DMS79 (cell line): ENCODE measurements at places on chromosomes 1 and 21.
A peak's percentile ranks its signal among the peaks of the same experiment; 100 is the strongest.

DNA sequence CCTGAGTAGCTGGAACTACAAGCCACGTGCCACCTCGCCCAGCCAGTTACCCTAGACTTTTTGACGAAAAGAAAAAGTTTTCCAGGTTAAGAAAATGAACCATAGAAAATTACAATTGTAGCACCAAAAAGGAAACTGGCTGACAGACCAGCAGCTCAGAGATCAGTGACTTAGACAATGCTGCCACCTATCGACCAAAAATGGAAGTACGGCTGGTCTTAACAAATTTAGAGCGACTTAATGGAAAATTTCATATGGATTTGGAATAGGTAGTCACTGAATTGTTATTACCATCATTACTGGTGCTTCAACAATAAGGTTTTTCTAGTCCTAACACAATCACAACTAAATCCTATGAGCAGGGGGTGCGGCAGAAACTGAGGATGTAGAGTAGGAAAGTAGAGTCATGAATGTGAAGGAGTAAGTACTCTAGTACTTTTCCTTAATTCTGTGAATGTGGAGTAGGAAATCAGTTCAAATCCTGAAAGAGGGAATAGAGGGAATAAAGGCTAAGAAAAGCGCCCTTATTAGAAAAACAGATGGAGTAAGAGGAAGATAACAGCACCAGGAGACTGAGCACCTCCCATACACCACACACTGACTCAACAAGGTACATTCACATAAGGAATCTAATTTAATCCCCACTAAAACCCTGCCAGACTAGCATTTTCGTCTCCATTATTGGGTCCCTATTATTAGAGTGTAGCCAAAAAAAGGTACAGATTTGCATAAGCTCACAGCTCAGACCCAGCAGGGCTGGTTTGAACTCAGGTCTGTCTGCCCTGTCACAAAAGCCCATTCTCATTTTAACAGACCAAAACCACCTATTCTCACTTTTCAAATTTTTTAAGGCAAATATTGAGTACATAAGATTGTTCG is 37.9 kb upstream of the MGST3 start:
- DNase-seq, result peak; percentile 12

- no peak for DNase-seq
These were observed 82.8 kb upstream of the CD34 start for GRCh38 chr1:207993477-207994445.

DNA sequence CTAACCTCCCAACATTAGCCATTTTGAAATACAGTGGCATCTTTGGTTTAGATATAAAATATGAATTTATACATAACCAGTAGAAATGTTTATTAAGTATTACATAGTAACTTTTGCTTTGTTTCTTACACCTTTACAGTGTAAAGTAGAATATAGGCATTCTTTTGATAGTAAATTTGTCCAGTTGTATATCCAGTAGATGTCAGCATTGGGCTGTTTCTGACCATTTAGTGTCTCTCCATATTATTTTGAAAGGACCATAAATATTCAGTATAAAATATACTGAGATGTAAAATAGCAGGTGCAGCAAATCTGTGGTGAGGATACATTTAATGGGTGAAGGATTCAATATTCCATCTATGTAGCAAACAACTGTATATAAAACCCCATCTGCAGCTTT is 115.8 kb upstream of the ZRANB2 start:
- no peak for DNase-seq

DNA sequence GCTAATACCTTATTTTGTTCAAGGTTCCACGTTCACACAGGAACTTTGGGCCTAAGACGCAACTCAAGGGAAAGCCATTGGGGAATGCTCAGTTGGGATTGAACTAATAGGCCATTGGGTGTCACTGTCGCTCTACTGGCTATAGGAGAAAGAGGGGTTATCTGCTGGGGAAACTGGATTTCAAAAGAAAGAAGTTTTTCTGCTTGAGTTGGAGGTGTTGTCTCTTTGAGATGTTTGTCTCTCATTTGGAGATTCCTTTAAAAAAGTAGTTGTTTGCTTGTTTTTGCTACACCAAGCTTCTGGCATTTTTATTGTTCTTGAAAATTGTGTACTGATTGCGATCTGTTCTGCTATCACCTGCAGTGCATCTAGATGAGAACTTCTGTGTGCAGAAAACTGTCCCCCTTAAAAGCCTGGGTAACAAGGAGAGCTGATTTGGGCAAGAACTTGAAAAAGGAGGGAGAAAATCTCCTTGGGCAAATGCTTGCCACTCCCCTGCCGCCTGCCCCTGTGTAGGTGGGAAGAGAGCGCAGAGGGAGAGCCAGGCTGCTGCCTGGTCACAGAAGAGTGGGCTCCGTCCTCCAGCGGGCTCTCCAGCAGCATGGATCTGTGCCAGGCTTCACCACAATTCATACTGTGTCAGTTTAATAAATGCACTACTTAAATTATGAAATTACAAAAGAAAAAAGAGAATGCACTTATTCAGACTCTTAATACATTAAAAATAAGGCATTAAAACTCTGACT is 39.9 kb downstream of the PEX14 start:
- peak; percentile 69 for DNase-seq

DNA sequence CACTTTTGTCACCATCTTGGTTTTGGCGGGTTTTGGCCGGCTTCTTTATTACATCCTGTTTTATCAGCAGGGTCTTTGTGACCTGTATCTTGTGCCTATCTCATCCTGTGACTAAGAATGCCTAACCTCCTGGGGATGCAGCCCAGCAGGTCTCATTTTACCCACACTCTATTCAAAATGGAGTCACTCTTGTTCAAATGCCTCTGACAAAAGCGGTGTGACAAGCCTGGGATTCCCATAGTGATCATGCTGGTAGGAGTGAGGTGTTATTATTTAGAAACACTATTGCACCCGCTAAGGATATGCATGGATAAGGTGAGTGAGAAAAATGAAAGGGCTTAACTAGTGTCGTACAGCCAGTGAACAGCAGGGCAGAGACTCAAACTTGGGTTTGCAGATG is 111.7 kb upstream of the COA6 start:
- DNase-seq, result no peak

GRCh38 chr1:239428120-239428710 is 41.8 kb downstream of the CHRM3 start:
- DNase-seq, result no peak

- peak; percentile 19 for DNase-seq
These were observed 8.2 kb upstream of the CAP1 start for GRCh38 chr1:40032240-40032891.

DNA sequence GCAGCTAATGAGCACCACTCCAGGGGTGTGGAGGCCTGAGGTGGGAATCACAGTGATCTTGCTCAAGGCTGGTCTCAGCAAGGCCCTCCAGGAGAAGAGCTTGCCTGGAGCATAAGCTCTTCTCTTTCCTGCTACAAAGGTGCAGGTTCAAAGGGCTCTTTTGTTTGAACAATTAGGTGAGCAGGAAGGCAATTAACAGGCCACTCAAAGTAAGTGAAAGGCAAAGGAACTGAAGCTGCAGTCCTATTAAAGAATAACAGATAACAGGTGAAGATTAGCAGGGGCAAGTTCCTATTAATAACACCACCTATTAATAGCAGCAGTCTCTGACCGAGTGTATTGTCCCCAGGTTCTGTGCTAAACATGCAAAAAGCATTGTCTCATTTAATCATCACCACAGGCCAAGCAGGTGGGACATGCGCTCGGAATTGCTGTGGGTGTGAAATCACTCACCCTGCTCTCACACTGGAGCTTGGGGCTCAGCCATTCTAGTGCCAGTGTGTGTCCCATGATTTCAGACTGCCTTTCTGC is 113.8 kb downstream of the RHOU start:
- DNase-seq, result no peak

- DNase-seq, result no peak
These were observed 2.3 kb downstream of the TNNT2 start for GRCh38 chr1:201375169-201375568.

GRCh38 chr21:35585155-35585554 is 475.2 kb downstream of the SETD4 start:
- no peak for DNase-seq

DNA sequence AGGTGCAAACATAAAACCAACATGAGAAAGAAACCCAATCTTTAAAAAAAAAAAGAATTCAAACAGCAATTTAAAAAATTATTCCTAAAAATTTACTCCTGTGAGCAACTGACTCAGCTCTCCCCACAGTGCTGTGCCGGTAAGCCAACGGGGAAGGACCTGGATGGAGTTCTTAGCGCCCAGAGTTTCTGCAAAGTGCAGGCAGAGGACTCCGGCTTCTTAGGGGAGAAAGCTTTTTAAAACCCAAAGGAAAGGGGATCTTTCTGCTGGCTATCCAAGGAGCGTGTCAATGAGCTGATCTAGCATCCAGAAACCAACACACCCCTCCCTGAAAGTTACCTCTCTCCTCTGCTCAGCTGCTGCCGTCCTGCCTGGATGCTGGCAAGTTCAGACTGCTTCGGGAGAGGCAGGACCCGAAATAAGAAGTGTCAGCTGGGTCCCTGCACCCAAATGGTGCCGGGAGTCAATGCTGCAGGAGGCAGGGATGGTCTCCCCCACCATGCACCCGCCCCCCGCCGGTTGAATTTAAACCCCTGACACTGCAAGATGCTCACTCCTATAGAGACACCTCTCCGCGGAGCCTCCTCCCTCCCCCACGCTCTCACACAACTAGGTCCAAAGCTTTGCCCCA is 32.2 kb upstream of the H6PD start:
- DNase-seq, result no peak

GRCh38 chr1:6691507-6691906 is 10.1 kb downstream of the DNAJC11 start:
- DNase-seq, result no peak
